ENCODE measurements at places on chromosomes 5 and 9.
A peak's percentile ranks its signal among the peaks of the same experiment; 100 is the strongest.

GRCh38 chr9:108259917-108260675 is 595.7 kb downstream of the ACTL7B start:
- peak; percentile 78 for ATAC-seq

- ATAC-seq = peak; percentile 15
These were observed 10.7 kb downstream of the MARCHF6 start for GRCh38 chr5:10364186-10364689.

- ATAC-seq = no peak
These were observed 170.0 kb downstream of the CACNA1B start for GRCh38 chr9:138047469-138048040.

DNA sequence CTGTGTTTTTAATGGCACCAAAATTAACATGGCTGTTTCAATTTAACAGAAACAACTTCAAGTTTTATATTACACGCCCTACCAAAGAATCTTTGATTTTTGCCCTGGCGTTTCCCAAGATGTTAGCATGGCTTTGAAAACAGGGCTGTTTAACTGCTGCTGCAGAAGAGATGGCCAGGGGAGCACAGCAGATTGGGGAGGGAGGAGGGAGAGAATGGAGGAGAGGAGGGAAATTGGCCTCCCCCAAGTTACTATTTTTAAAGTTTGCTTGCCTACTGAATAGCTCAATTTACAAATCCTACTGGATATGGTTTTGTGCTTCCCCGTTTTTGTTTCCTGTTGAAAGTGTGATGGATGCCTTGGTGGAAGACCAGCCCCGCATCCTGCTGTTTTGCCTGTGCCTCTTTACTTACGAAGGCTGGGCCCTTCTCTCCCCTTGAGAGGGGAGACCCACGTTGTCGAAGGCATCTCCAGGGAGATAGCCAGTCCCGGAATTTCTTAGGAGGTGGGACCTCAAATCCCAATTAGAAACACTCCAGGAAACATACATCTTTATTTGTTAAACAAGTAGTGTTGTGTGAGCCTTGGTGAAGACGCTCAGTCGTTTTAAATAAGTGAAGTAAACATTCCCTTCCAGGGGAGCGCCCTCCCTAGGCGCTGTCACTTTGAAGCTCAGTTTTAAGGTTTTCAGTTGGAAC is 98.6 kb downstream of the AOPEP start:
- no peak for ATAC-seq

DNA sequence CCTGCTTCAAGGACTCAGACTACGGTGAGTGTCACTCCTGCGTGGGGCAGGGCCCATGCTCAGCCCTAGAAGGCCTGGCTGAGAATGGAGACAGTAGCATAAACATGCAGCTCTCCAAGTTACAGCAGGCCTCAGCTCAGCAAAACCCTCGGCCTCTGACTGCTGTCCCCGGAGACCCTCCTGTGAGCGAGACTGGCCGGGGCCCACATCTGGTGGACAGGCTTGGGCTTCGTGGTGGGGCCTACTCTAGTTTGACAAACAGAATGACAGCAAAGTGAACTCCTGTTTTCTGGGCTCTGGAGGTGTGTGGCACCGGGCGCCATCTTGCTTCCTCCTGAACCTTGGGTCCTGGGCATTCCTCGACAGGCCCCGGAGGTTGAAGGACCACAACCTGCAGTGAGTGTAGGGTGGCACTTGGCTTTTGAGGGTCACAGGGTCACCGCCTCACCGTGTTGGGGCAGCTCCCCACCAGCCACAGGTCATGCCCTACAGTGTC is 97.5 kb downstream of the PHF2 start:
- ATAC-seq = no peak

GRCh38 chr5:153711755-153712154 is 221.3 kb downstream of the GRIA1 start:
- no peak for ATAC-seq

- no peak for ATAC-seq
These were observed 81.0 kb downstream of the DAPK1 start for GRCh38 chr9:87578625-87579024.

- ATAC-seq = no peak
These were observed 205.3 kb upstream of the PANK3 start for GRCh38 chr5:168784454-168784853.

GRCh38 chr9:117414906-117415331 is at the start of gene ASTN2:
Gene ASTN2, minus strand, starts transcription at chr9:117415057. Its CDS starts 119 bp downstream, at chr9:117414938.
- no peak for ATAC-seq

- ATAC-seq = no peak
These were observed 137.9 kb upstream of the GRHPR start for GRCh38 chr9:37284636-37285035.

DNA sequence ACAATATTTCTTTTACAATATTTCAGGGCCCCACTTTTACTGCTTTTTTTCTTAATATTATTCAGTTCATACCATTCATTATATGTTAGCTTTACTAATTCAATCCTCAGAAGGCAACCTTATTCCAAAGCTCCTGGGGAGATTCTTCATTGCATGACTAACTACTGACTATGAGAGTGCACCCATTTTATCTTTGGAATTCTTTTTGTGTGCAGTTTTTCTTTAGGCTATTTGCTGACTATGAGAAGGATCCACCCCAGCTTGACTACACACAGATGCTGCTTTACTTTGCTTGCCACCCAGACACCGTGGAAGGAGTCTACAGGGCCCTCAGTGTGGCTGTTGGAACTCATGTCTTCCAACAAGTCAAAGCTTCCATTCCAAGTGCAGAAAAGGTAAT is 56.9 kb upstream of the IL7R start:
- ATAC-seq = no peak

DNA sequence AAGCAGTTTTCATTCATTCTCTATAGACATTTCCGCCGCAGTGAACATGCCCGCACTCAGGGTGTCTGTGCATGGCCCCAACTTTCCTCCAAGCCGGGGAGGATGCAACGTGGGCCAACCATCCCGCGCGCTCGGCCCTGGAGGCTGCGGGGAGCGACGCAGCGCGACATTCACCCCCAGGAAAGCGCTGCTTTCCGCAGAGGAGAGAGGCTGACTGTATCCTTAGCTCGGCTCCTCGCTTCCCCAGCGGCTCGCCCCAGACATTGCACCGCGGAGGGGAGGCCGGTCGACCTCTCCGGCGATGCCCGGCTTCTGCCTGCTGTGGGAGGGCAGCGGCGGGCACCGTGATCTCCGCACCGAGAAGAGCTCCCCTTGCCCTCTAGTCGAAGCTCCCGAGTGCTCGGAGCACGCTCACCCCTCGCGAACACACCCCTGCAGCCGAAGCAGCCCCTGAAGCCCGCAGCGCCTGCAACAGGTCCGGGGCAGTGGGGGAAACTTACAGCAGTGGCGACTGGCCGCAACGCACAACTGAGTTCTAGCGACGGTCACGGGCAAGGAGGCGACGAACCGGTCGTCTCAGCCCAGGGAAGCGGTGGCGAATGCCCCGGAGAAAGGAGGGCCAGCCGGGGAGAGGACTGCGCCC is 600 bp downstream of the ENC1 start:
- peak; percentile 39 for ATAC-seq

- peak; percentile 32 for ATAC-seq
These were observed at the start of gene OLFML2A for GRCh38 chr9:124776954-124777648. Gene OLFML2A, plus strand, starts transcription at chr9:124777133. Its CDS starts 138 bp downstream, at chr9:124777271.

GRCh38 chr5:11527652-11528349 is 376.4 kb downstream of the CTNND2 start:
- ATAC-seq = no peak

DNA sequence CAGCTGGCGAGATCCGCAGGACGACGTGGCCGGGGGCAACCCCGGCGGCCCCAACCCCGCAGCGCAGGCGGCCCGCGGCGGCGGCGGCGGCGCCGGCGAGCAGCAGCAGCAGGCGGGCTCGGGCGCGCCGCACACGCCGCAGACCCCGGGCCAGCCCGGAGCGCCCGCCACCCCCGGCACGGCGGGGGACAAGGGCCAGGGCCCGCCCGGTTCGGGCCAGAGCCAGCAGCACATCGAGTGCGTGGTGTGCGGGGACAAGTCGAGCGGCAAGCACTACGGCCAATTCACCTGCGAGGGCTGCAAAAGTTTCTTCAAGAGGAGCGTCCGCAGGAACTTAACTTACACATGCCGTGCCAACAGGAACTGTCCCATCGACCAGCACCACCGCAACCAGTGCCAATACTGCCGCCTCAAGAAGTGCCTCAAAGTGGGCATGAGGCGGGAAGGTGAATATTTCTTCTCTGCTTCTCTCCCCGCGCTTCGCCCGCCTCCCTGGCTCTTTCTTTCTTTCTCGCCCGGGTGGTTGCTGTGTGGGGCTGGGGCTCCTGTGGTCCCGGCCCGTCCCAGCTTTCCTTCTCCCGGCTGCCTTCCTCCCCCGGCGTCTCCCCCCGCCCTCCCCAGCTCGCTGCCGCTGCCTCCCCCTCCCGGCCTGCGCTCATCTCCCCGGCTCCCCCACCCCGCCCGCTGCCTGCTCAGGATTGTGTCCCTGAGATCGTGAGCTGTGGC is 2.2 kb downstream of the NR2F1 start:
- ATAC-seq = no peak

- ATAC-seq = no peak
These were observed 31.7 kb upstream of the BASP1 start for GRCh38 chr5:17185773-17186172.

DNA sequence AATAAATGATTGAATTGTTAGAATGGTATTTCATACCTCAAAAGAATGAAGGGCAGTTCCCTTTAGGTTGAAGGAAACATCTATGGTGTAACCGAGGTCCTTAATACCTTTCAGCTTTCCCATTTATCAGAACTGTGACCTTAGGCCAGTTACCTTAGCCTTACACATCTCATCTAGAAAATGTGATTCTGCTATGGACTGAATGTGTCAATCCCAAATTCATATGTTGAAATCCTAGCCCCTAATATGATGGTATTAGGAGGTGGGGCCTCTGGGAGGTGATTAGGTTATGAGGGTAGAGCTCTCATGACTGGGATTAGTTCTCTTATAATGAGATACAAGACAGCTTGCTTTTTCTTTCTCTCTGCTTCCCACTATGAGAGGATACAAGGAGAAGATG is 441.9 kb downstream of the PLK2 start:
- ATAC-seq = no peak

GRCh38 chr5:55218967-55219366 is 8.1 kb downstream of the MCIDAS start:
- peak; percentile 71 for ATAC-seq

DNA sequence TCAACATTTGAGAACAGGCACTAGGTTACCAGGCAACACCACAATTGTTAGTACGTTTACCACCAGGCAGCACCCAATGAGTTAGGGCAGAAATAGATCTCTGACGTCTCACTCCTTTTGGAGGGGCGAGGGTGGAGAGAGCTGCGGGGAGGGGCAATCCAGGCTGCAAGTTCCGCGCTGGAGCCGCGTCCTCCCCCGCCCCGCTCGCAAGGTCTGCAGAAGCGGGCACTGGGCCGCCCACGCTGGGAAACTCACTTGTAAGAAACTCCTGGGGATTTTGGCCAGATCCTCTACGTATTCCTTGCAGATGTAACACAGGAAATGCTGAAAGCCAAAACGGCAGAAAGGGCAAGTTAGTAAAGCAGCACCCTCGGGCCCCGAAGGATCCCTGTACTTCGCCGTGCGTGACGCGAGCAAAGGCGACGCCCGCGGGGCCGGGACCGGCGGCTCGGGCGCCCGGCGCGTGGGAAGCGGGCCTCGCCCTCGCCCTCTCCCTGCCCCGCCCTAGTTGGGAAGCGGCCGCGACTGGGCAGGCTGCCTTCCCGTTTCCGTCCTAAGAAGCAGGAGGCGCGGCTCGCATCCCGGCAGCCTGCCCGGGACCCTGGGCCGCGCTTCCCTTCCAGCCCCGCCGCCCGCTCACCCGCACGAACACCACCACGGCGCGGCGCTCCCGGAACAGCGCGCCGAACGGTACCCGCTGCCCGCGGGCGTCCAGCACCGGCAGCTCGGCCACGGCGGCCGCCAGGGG is 493 bp downstream of the PRXL2C start:
- ATAC-seq = peak; percentile 82

DNA sequence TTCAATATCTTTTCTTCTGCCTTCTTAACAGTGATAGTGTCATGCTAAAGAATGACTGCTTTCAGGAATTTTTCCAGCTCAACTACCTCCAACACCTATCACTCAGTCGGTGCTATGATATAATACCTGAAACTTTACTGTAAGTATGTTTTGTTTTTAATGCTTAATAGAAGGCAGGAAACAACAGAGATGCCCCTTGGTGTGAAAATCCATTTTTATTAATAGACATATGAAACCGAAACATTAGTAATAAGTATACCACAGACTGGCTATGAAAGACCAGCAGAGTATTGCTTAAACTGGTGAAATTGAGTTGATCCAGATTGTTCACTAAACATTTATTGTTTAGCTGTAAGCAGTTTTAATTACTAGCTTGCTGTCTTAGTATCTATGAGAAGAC is 25.2 kb downstream of the SKP2 start:
- ATAC-seq = no peak

- ATAC-seq = no peak
These were observed 17.9 kb upstream of the SPIN1 start for GRCh38 chr9:88370346-88370745.

DNA sequence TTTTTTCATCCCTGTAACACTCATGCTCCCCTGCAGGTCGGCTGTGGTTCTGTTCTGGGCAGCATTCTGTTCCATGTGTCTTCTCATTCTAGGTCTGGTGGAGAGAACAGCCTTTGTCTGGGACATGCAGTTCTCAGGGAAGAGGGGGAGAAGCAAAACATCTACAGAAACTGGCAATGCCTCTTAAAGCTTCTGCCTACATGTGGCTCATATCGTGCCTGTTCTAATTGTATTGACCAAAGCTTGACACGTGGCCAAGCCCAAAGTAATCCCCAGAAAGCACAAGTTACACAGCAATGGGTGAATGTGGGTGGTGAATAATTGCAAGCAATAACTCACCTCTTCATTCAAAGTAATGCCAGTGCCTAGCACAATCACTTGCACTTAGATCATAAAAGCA is 218.2 kb upstream of the IL12B start:
- ATAC-seq = no peak

- no peak for ATAC-seq
These were observed 220.8 kb downstream of the PRR16 start for GRCh38 chr5:120684749-120685415.

DNA sequence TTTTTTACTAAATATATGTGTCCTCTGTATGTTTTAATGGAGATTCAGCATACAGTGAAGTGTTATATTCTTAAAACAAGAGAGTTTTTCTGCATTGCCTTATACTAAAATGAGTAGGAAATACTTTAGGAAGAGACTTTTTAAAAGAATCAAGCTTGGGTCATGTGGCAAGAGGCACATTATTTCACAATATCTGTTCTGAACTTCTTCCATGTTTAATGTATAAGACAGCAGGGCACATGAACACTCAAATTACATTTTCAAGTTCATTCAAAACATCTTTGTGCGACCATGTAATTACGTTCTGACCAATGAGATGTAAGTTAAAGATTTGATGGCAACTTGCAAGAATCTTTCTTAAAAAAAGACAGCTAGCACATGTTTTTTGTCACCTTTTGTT is 1055.9 kb downstream of the NR2F1-AS1 start:
- no peak for ATAC-seq
